ENCODE measurements at places on chromosomes 2 and 18. TPM values are rescaled to one million over a fixed set of nuclear protein-coding genes. Genes with fewer than 3 reads are reported as not detected.

DNA sequence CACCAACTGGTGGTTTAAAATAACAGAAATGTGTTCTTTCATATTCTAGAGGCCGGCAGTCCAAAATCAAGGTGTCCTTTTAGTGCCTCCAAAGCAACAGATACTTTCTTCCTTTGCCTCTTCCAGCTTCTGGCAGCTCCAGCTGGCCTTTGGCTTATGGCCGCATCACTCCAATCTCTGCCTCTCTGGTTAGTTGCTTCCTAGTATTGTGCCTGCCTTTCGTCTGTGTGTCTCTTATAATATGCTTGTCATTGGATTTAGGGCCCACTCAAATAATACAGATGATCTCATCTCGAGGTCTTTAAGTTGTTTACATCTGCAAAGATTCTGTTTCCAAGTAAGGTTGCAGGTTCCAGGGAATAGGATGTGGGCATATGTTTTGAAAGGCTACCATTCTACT lies 855.2 kb upstream of the ID2 start:
- no peak for DNase-seq

SSB gene
- 263 TPM for total RNA-seq

- DNase-seq, result no peak
Measured at GRCh38 chr18:36333414-36333813, 35.9 kb downstream of the FHOD3 start.

PTRHD1 gene
- total RNA-seq, result 46.2 TPM

DNA sequence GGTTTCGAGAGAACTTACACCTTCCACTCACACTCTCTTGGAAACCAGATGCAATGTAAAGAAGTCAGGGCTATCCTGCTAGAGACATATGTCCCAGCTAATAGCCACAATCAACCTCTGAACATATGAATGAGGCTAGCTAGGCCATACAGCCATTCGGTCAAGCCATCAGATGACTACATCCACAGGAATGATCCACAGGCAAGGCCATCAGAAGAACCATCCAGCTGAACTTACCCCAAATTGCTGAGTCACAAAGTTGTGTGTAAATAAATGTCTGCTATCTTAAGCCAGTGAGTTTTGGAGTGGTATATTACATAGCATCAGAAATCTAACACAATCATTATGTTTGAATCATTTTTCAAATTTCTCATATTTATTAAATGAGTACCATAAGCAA lies 5.2 kb upstream of the SPAST start:
- no peak for DNase-seq

- DNase-seq, result no peak
Measured at GRCh38 chr2:235583144-235583543, 89.3 kb downstream of the AGAP1 start.

DNA sequence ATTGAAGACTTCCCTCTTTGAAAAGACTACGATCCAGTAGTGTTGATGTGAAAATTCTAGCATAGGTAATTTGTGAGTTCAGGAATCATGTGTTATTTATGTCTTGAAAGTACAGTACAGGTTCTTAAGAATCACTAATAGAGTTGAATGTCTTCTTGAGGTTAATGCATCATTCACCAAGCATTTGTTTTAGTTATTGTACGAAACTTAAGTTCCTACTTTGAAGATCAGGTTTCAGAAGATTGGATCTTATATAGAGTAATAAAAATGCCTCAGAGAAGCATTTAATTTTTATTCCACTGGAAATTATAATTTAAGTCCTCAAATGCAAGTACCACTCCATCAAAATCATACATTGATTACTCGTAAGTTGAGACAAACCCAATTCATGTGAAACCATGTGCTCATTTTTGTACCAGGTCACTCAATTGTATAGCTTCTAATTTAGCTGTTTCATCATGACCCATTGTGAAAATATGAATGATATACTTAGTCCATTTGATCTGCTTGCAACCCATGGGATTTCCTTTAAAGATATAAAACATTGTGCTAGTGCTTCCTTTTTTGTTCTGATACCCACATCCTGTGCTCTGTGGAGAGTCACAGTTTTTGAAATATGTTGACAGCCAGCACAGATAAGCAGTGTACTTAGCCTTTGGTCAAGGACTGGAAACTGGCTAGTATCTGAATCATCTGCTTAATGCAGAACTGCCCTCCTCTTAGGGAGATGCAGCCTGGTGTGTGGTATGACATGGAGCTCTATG lies 22.5 kb upstream of the RAB27B start:
- DNase-seq, result no peak

GRCh38 chr18:79874553-79875530 lies 76.6 kb downstream of the SLC66A2 start:
- no peak for DNase-seq

FBXO15 gene
- 0.84 TPM for total RNA-seq

NEMP2 gene
- total RNA-seq, result 5.3 TPM

- no peak for DNase-seq
Measured at GRCh38 chr18:78558948-78559347, 420.7 kb upstream of the SALL3 start.

DNA sequence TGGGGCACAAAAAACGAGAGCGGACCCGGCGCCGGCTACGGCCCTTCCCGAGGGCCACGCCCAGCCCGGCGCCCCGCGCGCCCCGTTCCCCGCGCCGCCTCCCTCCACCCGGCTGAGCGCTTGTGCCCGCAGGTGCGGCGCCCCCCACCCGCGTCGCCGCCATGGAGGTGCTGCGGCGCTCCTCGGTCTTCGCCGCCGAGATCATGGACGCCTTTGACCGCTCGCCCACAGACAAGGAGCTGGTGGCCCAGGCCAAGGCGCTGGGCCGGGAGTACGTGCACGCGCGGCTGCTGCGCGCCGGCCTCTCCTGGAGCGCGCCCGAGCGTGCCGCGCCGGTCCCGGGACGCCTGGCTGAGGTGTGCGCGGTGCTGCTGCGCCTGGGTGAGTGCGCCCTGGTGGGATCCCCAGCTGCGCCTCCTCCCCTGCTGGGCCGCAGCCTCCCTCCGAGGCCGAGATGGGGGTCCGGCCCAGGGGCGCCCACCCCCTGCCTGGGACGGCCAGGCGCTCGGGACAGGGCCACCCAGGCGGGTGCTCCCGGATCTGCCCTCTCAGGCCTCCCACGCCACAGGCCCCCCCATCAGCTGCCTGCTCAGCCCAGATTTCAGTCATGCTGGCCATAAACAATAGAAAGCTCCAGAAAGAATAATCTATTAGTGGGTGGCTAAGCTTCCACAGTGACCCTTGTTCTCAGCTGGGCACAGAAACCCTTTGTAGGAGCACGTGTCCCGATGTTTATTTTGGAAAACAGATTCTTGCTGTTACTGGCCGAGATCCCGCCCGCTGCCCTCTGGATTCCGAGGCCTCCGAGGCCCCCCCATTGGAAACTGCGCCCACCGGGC lies 997 bp downstream of the BOK start:
- DNase-seq, result peak; percentile 75

DNA sequence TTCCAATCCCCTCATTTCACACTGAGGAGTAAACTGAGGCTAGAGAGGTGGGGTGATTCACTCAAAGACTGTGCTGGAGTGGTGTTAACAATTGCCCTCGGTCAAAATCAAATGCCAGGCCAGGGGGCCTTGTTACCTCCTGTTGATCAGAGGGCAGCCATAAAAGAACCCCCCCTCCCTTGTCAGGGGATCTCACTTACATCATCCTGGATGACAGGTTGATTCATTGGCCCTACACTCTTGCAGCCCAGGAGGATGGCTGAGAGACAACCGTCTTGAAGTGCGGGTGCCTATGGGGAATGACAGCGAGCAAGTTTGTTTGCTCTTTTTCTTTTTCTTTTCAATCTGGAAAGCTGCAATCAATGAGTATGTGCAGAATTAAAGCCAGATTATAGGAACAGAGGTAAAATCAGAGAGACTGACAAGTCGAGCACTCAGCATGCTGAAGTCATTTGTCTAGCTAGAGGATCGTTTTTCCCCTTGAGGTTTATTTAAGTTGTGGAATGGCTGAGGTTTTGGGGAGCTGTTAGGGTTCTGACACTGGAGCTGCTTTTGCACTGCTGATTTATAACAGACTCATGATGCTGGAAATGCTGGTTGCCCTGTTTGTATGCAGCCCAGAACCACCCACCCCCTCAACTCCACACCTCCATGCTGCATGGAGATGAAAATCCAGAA lies 26.4 kb upstream of the NRP2 start:
- DNase-seq, result no peak

LYPD1 gene
- total RNA-seq, result 2.1 TPM

GPR75 gene
- total RNA-seq, result 4.1 TPM

DNA sequence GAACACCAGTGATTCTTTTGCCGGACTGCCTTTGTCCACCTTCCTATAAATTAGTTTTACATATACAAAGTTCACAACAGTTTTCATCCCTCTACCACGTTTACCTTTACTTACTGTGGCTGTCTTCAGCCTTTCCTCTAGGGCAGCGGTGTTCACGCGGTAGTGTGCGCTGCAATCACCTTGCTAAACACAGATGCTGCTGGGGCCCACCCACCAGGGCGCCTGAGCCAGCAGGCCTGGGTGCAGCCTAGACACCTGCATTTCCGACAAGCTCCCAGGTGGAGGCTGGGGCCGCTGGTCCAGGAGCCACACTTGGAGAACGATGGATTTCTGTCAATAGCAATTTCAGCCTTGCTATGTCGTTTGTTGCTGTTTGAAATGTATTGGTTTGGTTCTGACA lies 83.1 kb downstream of the NDUFA10 start:
- DNase-seq, result no peak

PLB1 gene
- 0.20 TPM for total RNA-seq

DNA sequence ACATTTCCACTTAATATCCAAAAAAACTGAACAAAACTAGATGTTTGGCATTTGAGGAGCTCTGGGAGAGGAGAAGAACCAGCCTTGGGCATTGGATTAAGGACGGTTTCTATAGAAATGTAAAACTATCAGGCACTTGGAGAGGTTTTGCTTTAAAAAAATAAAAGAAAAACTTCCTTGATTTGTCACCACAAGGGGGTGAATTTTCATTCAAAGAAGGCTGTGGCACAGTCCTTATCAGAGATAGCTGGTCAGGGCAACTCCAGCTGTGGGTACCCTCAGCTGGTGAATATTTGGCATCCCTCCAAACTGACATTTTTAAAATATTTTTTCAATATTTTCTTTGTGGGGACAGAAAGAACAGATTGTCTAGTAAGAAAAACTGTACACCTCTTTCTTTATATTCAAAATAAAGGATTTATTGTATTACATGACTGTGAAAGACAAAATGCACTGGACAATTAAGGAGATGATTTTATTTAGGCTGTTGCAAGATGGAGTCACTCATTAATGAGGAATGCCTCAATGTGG lies 46.1 kb upstream of the TBC1D8 start:
- no peak for DNase-seq

SERPINB5 gene
- total RNA-seq, result 0.23 TPM

GPR155 gene
- total RNA-seq, result 2.1 TPM

TMEFF2 gene
- 1.5 TPM for total RNA-seq

- no peak for DNase-seq
Measured at GRCh38 chr18:41501848-41502247, 453.2 kb upstream of the PIK3C3 start.
